ENCODE measurements at places on chromosomes 2 and 18. TPM values are rescaled to one million over a fixed set of nuclear protein-coding genes. Genes with fewer than 3 reads are reported as not detected.

OTOF gene
- not detected for total RNA-seq

SH3BP4 gene
- total RNA-seq = 113 TPM

ALKAL2 gene
- total RNA-seq = not detected

MDH1B gene
- total RNA-seq = 2.2 TPM

BMP10 gene
- not detected for total RNA-seq

FNDC4 gene
- 21.4 TPM for total RNA-seq

CABYR gene
- 4.0 TPM for total RNA-seq

FOXD4L1 gene
- total RNA-seq = under 0.01 TPM

KCNJ3 gene
- total RNA-seq = not detected
